Activated T-helper 1 cell treated with anti-CD3 and anti-CD28 coated beads, Interleukin-12 subunit alpha, Interleukin-12 subunit beta, Interleukin-2, Interleukin-4 antibody, amounts not matched to agents 30 ng/mL and 10 ng/mL and 1 ng/mL, durations not matched to agents 14 hours and 24 hours and 36 hours (primary cell): ENCODE measurements at places on chromosomes 16 and 17.
A peak's percentile ranks its signal among the peaks of the same experiment; 100 is the strongest.

GRCh38 chr17:53142890-53143289 is 679.8 kb upstream of the KIF2B start:
- no peaks in the 10 kb centered on the region for H3K36me3 ChIP-seq
- no peak overlapping the region for H3K4me3 ChIP-seq
- no peaks in the 10 kb centered on the region for H3K27me3 ChIP-seq
- no peak overlapping the region for H3K27ac ChIP-seq
- no peaks in the 10 kb centered on the region for H3K4me1 ChIP-seq

DNA sequence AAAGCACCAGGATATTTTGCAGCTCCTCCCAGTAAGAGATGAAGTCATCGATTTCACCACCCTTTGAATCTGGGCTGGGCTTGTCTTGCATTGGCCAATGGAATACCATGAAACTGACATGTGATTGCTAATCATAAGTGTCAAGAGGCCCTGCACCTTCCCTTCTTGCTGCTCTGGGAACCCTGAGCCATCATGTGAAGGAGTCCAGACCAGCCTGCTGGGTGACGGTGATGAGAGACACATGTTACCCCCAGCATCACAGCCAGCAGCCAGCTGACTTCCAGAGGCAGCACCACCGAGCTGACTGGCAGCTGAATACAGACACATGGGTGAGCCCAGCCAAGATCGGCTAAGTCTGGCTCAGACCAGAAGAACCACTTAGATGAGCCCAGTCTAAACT is 43.6 kb upstream of the CACNG4 start:
- no peak overlapping the region for H3K4me3 ChIP-seq
- no peaks in the 10 kb centered on the region for H3K4me1 ChIP-seq
- no peak overlapping the region for H3K27ac ChIP-seq

DNA sequence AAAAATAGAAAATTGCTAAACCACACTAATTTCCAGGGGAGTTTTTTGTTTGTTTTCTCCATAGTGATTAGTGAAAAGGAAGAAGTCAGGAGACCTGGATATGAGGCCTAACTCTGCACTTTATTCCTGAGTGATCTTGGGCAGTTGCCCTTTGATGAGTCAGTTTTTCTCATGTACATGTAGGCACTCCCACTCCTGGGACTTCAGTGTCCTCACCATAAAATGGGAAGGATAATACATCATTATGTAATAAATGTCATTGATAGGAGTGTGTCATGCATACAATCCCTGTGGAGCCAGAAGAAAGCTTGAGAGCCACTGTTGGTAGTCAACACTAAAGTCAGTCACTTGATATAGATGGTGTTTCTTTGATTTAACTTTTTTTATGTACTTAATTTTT is 32.5 kb downstream of the WIPF2 start:
- no peak for DNase-seq
- peaks cover 4% of the 10 kb centered on the region for H3K36me3 ChIP-seq
- H3K27ac ChIP-seq, result no peak overlapping the region
- no peaks in the 10 kb centered on the region for H3K27me3 ChIP-seq

- H3K27ac ChIP-seq, result no peak overlapping the region
- H3K27me3 ChIP-seq, result peaks cover 40% of the 10 kb centered on the region
- H3K4me3 ChIP-seq, result no peak overlapping the region
- no peak for DNase-seq
- H3K36me3 ChIP-seq, result no peaks in the 10 kb centered on the region
- H3K4me1 ChIP-seq, result peaks cover 15% of the 10 kb centered on the region
Observed at GRCh38 chr17:50114849-50115357, 15.1 kb downstream of the SAMD14 start.

GRCh38 chr17:13531721-13532120 is 70.0 kb downstream of the HS3ST3A1 start:
- peaks cover 2% of the 10 kb centered on the region for H3K27me3 ChIP-seq
- no peaks in the 10 kb centered on the region for H3K36me3 ChIP-seq
- H3K4me3 ChIP-seq, result no peak overlapping the region
- H3K4me1 ChIP-seq, result no peaks in the 10 kb centered on the region
- H3K27ac ChIP-seq, result no peak overlapping the region
- DNase-seq, result no peak

- peak overlapping the region; percentile 93 for H3K4me3 ChIP-seq
- peak; percentile 62 for DNase-seq
- peaks cover 29% of the 10 kb centered on the region for H3K36me3 ChIP-seq
- H3K27ac ChIP-seq, result peak overlapping the region; percentile 98
- H3K4me1 ChIP-seq, result peaks cover 65% of the 10 kb centered on the region
Observed at GRCh38 chr17:14302091-14302430, 1.2 kb downstream of the HS3ST3B1 start.

DNA sequence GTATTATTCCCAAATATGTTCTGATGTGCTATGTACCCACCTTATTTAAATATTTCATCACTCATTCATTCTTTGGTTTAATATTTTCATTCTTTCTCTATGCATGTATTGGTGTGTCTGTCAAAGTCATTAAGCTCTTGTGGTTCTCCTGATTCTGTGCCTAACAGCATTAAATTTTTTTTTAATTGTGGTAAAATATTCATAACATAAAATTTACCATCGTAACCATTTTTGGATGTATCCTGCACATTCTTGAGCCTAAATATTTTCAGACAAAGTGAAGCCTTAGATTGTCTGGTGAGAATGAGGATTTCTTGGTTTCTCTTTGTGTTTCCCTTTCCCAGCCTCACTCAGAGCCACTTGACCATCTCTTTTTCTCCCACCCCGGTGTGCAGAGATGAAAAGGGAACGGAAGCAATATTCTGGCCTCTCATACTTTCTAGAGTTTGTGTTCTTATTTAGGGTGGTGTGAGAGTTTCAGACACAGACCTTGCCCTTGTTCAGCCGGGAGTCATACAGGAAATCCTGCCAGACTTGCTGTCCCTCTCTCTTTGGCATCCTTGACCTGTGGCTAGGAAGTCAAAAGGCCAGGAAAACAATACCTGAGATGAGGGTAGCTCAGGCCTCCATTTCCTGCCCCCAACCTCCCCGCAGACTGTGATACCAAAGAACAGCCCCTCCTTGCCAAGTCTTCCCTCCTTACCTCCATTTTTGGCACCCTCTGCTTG is 4.9 kb downstream of the CCL5 start:
- H3K4me3 ChIP-seq, result peak overlapping the region; percentile 23
- no peak for DNase-seq
- no peaks in the 10 kb centered on the region for H3K27me3 ChIP-seq
- peaks cover 64% of the 10 kb centered on the region for H3K4me1 ChIP-seq
- H3K36me3 ChIP-seq, result peaks cover 24% of the 10 kb centered on the region
- peak overlapping the region; percentile 61 for H3K27ac ChIP-seq

- no peaks in the 10 kb centered on the region for H3K27me3 ChIP-seq
- H3K4me1 ChIP-seq, result peaks cover 20% of the 10 kb centered on the region
- peaks cover 26% of the 10 kb centered on the region for H3K36me3 ChIP-seq
- no peak overlapping the region for H3K27ac ChIP-seq
- DNase-seq, result no peak
- H3K4me3 ChIP-seq, result no peak overlapping the region
Observed at GRCh38 chr17:77099997-77100396, 40.8 kb upstream of the SEC14L1 start.

DNA sequence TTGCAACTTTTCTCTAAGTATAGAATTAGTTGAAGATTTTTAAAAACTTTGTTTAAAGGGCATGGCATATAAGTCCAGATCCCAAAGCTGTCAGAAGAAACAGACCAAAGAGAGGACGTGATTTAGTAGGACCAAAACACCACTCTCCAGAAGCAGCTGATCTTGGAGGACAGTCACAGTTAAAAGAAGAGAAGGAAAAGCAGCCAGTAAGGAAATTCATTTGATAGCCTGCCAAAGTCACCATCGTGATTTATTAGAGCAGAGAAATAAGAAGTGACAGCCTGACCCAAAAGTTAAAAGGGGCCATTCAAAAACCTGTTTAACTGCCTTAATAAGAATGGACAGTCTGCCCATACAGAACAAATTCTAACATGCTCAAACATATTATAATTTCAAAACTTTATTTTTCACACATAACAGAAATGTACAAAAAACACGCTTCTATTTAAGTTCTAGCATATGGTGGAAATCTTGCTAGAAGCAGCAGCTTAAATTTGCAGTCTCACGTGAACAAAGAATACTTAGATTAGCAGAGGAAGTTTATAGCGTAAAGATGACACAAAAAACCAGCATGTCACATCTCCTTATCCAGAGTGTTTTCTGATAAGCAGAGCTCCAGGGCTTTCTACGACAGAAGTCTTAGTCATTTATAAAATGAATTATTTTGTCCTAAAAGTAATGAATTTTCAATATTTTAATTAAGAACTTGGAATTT is 37.2 kb downstream of the TXNDC11 start:
- H3K27me3 ChIP-seq, result no peaks in the 10 kb centered on the region
- no peak for DNase-seq
- H3K27ac ChIP-seq, result no peak overlapping the region
- no peak overlapping the region for H3K4me3 ChIP-seq
- H3K36me3 ChIP-seq, result peaks cover 42% of the 10 kb centered on the region

GRCh38 chr17:81333616-81334368 is 38.7 kb upstream of the SLC38A10 start:
- H3K4me3 ChIP-seq, result no peak overlapping the region
- no peaks in the 10 kb centered on the region for H3K4me1 ChIP-seq
- H3K27ac ChIP-seq, result no peak overlapping the region
- H3K27me3 ChIP-seq, result peaks cover 8% of the 10 kb centered on the region
- no peaks in the 10 kb centered on the region for H3K36me3 ChIP-seq

GRCh38 chr17:46836500-46836899 is 14.9 kb upstream of the WNT9B start:
- DNase-seq, result no peak
- no peaks in the 10 kb centered on the region for H3K36me3 ChIP-seq
- peaks cover 6% of the 10 kb centered on the region for H3K4me1 ChIP-seq
- no peak overlapping the region for H3K27ac ChIP-seq

DNA sequence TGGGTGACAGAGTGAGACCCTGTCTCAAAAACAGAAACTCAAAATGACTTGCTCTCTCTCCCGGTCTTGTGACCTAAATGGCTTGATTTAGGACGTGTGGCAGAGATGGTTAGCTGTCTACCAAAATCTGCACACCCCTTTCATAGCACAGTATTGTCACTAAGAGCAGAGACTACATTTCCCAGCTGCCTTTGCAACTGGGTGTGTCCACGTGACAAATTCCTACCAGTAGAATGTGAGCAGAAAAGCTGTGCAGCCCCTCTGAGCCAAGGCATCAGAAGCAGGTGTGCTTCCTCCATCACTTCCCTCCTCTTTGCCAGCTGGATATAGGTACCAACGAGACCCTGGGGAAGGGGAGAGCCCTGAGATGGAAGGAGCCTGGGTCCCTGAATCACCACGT is 25.5 kb downstream of the GPR142 start:
- no peak overlapping the region for H3K27ac ChIP-seq
- no peaks in the 10 kb centered on the region for H3K4me1 ChIP-seq
- peaks cover 9% of the 10 kb centered on the region for H3K27me3 ChIP-seq
- no peak overlapping the region for H3K4me3 ChIP-seq
- no peaks in the 10 kb centered on the region for H3K36me3 ChIP-seq

DNA sequence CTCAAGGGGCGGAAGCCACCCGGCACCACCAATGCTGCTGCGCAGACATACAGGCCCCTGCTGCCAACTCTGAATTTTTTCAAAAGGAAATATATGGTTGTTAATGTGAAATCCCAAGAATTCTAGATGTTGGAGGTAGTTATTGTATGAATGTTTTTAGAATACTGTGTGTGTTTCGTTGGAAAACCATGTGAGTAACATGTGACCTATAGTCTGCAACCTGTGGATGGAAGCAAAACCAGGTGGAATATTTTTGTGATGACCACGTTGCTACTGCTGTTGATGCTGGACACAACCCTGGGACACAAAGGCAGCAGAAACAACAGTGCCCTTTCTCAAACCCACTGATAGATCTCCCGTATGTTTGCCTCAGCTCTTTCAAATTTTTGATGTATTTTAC is 376.3 kb upstream of the SALL1 start:
- H3K4me3 ChIP-seq, result no peak overlapping the region
- H3K27ac ChIP-seq, result no peak overlapping the region
- no peaks in the 10 kb centered on the region for H3K27me3 ChIP-seq
- no peaks in the 10 kb centered on the region for H3K4me1 ChIP-seq
- no peaks in the 10 kb centered on the region for H3K36me3 ChIP-seq
- DNase-seq, result no peak

GRCh38 chr17:77127735-77128361 is 12.9 kb upstream of the SEC14L1 start:
- H3K27me3 ChIP-seq, result no peaks in the 10 kb centered on the region
- H3K4me3 ChIP-seq, result peak overlapping the region; percentile 76
- H3K27ac ChIP-seq, result peak overlapping the region; percentile 97
- H3K4me1 ChIP-seq, result peaks cover 48% of the 10 kb centered on the region
- peaks cover 3% of the 10 kb centered on the region for H3K36me3 ChIP-seq
